AG08395 (cell line): ENCODE measurements at places on chromosomes 1 and 21.

GRCh38 chr1:118303064-118303463, 118.0 kb upstream of the SPAG17 start:
- no peak for DNase-seq

DNA sequence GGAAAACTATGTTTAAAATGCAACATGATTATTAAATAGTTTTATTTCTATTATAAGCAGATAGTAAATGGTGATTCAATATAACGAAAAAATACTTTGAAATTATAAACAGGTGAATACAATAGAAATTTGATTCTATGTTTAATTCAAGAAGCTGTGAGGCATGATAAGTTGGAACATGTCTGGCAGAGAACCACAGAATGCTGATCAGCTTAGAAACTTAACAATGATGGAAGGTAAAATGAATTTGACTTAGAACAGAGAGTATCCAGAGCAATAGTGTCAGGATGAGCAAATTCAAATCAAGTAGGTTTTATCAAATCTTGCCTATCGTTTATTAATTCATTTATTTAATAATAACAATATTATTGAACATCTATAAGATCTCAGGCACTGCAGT, 83.4 kb upstream of the ADGRL4 start:
- DNase-seq = no peak

DNA sequence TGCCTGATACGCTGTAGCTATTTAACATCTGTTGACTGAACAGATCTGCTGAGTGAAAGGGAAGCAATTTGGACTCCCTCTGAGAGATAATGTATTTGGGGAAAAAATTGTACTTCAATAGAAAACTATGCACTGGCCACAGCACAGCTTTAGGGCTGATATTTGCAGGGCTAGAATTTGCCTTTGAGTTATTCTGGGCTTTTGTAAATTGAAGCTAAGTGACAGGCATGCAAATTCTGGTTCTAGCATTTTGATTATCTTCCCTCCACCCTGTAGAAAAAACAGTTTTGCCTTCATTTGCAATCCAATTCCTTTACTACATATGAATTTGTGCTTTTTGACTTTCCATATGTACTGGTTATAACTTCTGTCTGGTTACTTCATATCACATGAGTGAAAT, 7.9 kb downstream of the KYAT3 start:
- no peak for DNase-seq

DNA sequence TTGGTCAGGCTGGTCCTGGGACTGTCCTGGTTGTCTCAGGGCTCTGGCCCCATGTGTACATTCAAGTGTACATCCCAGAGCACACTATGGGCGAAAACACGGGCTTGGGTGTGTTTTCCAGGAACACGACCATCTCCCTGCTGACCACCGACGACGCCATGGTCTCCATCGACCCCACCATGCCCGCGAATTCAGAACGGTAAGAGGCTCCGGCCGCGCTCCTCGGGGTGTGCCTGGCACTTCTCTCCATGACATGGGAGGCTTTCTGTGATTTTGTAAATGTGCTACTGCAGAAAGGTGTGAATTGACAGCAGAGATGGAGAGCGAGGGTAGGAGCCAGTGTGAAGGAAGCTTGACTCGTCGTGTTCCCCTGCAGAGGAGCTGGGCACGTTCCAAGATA, 34.4 kb downstream of the PDE9A start:
- DNase-seq = no peak

GRCh38 chr1:227994632-227995300, 12.0 kb upstream of the WNT3A start:
- no peak for DNase-seq

DNA sequence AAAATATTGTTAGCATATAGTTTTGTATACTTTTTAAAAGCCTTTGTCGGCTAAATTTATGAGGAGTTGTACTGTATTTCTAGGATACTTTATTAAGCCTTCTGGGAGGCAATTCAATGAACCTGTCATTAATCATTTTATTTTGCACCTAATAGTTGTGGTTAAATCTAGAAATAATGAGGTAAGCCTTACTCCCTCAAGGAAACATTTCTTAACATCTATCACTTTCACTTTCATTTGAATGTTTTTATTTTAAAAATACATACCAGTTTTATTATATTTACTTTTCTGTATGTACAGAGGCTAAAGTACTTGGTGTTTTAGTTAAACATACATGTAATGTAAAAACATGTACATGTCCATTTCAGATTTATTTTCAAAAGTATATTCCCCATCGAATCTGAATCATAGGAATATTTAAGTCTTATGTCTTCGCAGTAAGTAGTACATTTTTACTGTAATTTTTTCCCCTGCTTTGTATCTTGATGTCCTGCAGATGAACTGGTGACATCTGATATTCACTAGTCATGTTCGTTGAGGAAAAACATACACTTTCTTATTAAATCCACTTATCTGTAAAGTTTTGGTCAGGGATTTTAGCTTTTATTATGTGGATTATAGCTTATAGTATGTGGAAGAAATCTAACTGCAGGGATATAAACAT, 82.8 kb downstream of the DISP1 start:
- DNase-seq = no peak

GRCh38 chr1:56081173-56081572, 498.2 kb downstream of the PLPP3 start:
- peak; percentile 87 for DNase-seq

GRCh38 chr1:42720868-42721267, 19.2 kb downstream of the CLDN19 start:
- DNase-seq = no peak

GRCh38 chr1:27934818-27935549, at the start of gene SMPDL3B:
Gene SMPDL3B (plus strand): TSS chr1:27935000. CDS start chr1:27935184, 184 bp downstream.
- DNase-seq = no peak

DNA sequence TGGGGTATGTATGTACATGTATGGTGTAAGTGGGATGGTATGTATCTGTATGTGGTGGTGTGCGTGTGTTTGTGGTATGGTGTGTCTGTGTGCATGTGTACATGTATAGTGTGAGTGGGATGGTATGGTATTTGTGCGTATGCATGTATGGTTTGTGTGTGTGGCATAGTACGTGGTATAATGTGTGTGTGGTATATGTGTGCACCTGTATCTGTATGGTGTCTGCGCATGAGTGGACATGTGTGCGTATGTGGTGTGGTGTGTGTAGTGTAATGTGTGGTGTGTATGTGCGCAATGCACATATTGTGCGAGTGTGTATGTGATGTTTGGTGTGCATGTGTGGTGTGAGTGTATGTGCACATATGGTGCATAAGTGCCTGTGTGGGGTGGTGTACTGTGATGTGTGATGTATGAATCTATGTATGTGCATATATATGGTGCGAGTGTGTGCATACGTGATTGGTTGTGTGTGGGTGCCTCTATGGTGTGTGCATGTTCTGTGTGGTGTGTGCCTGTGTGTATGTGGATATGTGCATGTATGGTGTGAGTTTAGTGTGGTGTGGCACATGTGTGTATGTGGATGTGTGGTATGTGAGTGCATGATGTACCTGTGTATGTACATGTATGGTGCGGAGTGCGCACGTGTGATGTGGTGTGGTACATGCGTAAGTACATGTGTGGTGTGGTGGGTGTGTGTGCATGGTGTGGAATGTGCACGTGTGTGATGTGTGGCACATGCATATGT, 38.8 kb downstream of the WDR4 start:
- no peak for DNase-seq

GRCh38 chr21:34176448-34176847, 103.1 kb downstream of the MRPS6 start:
- DNase-seq = no peak

GRCh38 chr1:42162181-42162580, 2.4 kb downstream of the GUCA2A start:
- DNase-seq = no peak

- DNase-seq = peak; percentile 80
Observed at GRCh38 chr1:49102752-49103151, 326.1 kb upstream of the BEND5 start.

GRCh38 chr1:32273391-32274208, 18.3 kb upstream of the HDAC1 start:
- no peak for DNase-seq

- no peak for DNase-seq
Observed at GRCh38 chr1:9260059-9260766, 25.6 kb downstream of the H6PD start.

DNA sequence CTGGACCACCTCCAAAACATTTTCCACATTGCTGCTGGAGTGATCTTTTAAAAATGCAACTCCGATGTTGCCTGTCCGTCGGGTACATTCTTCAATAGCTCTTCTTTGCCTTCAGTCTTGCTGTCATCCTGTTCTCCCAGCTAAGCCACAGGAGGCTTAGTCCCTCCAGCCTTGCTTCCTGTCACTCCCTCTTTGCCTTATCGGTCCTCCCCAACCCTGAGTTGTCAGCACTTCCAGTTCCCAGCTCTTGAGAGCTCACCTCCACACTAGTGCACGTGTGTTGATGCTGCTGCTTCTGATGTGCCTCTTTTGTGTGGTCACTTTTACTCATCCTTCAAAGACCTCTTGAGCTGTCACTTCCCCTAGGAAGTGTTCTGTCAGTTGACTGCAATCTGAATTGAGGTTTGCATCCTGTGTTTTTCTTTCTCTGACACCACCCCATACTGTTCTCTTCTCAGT, 15.3 kb downstream of the UCK2 start:
- DNase-seq = peak; percentile 40

GRCh38 chr1:157806431-157807149, 13.3 kb downstream of the FCRL1 start:
- no peak for DNase-seq

GRCh38 chr1:235004276-235004675, 124.4 kb downstream of the TOMM20 start:
- no peak for DNase-seq

DNA sequence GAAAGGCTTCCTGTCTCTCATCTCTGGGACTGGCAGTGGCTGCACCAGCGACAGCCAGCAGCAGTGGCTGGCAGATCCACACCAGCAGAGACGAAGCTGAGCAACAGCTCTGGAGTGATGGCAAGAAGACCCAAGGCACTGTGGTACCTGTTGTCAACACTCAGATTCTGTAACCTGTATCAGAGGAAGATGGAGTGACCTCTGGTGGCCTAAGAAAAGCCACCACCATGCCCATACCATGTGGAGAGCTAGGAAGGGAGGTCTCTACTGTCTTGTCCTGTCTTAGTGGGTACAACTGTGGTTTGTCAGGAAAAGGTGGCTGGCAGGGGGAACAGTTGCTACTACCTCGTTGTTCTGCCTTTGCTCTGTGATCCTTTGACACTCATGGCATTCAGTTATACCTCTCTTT, 22.5 kb upstream of the RHBDL2 start:
- DNase-seq = no peak

- DNase-seq = no peak
Observed at GRCh38 chr1:162629077-162629627, 3.1 kb upstream of the DDR2 start.

GRCh38 chr1:6489383-6489765, 2.1 kb downstream of the PLEKHG5 start:
- DNase-seq = no peak

- no peak for DNase-seq
Observed at GRCh38 chr1:215523906-215524305, 43.2 kb upstream of the KCTD3 start.

DNA sequence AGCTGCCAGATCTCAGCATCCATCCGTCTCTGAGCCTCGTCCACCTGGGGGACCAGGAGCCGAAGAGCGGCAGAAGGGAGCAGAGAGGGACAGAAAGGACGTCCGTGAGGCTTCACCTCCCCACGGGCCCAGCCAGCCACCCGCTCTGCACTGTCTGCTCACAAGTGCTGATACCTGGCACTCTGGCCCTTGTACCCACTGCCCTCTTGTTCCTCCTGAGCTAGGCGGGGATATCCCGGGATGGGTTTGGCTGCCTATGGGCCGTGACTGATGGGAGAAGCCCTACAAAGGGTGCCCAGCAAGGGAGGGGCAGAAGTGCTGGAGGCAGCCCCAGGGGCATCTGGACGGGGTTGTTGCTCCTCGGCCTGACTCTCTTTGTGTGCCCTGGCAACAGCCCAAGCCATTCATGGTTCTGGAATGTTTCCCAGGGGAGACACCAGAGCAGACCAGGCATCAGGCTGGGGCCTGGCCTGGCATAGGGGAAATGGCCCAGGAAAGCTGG, 57.6 kb downstream of the LDLRAD2 start:
- DNase-seq = peak; percentile 98

DNA sequence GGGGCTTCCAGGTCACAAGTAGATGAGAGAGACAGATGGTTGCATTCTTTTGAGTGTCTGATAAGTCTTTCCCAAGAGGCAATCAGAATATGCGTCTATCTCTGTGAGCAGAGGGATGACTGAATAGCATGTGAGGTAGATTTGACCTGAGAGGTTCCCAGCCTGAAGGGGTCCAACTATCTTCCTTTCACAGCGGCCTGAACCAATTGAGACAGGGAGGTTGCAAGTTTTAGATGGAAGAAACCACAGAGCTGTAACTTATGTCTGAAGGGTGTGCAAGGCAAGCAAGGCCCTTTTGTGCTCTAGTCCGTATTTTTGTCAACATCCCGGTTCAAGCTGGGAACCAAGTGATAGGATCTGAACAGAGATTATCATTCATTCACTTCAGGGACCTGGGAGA, 9.9 kb upstream of the RNF187 start:
- no peak for DNase-seq

GRCh38 chr1:63898428-63899196, 124.8 kb downstream of the ROR1 start:
- DNase-seq = no peak

DNA sequence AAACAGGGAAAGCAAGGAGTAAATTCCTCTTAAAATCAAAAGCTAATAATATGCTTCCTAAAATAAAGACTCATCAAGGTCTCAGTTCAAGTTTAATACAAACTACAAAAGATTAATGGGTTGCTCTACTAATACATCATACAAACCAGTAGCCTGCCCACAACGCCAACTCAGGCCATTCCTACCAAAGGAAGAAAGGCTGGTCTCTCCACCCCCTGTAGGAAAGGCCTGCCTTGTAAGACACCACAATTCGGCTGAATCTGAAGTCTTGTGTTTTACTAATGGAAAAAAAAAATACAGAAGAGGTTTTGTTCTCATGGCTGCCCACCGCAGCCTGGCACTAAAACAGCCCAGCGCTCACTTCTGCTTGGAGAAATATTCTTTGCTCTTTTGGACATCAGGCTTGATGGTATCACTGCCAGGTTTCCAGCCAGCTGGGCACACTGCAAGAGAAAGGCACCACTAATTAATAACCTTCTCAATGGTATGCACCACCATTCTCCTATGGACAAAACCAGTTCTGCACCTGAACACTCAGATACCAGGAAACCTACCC, 10.6 kb downstream of the PRDX1 start:
- no peak for DNase-seq

GRCh38 chr1:108878160-108878469, 1.3 kb downstream of the GPSM2 start:
- DNase-seq = no peak

- DNase-seq = peak; percentile 53
Observed at GRCh38 chr1:151326619-151327222, 495 bp downstream of the PI4KB start.
